ENCODE measurements at places on chromosomes 4 and X.

GRCh38 chr4:78640714-78641113 lies 89.1 kb downstream of the ANXA3 start:
- DNase-seq: no peak

DNA sequence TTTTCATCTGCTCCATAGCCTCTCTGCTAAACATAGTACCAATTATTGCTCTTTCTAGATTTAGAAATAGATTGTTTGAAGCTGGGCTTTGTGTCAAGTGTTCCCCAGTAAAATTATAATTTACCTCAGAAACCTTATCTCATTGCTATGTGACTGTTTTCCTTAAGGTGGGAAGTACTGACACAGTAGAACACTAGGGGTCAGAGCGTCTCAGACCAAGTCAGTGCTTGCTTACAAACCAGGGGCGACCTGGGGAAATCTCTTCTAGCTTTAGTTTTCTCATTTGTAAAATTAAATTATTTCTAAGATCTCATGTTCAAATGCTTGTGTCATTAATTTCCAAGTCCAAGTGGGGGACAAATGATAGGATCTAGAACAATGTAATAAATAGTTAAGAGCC lies 360.4 kb downstream of the RAPGEF2 start:
- DNase-seq: no peak

DNA sequence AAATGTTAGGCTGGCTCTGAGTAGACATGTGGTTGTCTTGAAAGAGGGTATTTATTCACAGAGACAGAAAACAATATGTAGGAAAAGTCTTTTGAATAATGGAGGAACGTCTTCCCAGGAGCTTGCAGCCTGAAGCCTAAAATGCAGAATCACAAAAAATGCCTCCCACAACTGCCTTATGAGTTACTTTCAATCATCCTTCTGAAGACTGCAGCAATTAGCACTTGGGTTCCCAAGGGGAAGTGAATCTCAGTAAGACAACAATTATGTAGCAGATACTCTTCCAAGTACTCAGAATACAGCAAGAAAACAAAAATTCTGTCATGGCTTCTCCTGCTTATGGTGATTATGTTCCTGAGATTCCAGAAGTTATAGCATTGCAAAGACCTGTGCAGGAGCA lies 166.6 kb upstream of the TBL1X start:
- no peak for DNase-seq

DNA sequence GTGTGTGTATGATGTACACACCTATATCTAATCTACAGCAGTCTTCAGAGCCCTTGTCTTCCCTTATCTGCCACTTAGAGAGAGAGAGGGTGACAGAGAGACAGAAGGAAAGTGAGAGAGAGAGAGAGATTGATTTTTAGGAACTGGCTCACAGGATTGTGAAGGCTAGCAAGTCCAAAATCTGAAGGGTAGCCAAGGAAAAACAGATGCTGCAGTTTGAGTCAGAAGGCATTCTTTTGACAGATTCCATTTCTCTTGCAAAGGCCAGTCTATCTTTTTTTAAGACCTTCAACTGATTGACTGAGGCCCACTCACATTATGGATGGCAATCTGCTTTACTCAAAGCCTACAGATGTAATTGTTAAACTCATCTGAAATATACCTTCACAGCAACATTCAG lies 664.0 kb upstream of the IGFBP7 start:
- DNase-seq: no peak

DNA sequence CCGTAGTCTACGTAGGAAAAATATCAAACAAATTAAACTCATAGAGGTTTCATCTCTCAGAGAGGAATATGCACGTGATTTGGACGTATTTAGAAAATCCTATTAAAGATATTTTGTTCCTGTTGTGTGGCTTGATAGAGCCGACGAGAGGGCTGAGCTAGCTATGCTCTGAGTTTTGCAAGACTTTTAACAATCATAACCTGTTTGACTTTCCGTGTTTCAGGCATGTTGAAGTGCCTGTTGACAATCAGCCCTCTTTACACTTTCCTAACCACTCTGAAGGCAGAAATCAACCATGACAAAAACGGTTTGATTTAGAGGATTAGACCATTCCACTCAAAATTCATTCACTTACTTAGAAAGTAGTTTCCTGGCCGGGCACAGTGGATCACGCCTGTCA lies 297.3 kb downstream of the ASMT start:
- no peak for DNase-seq

- DNase-seq: no peak
Measured at GRCh38 chr4:54218736-54219135, 10.4 kb upstream of the PDGFRA start.

GRCh38 chr4:28548594-28548993 lies 1688.0 kb downstream of the STIM2 start:
- no peak for DNase-seq

GRCh38 chrX:2819345-2820135 lies 9.2 kb upstream of the GYG2 start:
- DNase-seq: no peak

DNA sequence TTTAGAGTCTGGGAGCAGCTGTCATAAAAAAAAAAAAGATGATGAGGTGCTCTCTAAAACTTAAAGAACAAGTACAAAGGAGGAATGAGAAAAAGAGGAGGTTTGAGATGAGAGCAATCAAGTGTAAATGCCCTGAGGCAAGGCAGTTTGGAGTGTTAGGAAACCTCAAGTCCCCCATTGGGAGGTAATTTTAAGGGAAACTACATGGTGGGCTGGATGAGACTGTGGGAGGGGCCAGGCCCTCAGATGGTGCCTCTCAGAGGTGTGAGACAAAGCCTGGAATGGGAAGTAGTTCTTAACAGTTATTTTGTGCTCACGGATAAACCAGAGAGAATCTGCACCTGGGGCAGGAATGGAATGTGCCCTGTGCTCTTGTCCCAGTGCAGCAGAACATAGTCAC lies 1.9 kb upstream of the MAGEB3 start:
- no peak for DNase-seq

GRCh38 chr4:55904576-55904975 lies 44.2 kb upstream of the CEP135 start:
- DNase-seq: no peak

DNA sequence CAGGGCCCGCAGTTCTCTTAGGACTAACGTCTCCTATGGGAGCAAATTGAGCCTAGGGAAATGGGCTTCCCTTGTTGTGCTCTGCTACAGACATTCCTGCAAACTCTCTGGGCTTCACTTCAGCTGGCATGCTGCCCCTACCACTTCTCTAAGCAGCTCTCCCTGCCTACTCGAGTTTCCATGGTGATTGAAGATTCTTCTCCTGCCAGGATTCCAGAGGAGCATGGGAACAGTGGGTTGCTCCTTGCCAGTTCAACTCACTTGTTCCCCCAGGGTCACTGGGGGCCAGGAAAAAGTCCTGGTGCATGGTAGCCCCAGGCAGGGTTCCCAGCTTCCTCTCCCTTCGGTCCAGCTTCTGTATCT lies 21.1 kb upstream of the WDR17 start:
- no peak for DNase-seq

DNA sequence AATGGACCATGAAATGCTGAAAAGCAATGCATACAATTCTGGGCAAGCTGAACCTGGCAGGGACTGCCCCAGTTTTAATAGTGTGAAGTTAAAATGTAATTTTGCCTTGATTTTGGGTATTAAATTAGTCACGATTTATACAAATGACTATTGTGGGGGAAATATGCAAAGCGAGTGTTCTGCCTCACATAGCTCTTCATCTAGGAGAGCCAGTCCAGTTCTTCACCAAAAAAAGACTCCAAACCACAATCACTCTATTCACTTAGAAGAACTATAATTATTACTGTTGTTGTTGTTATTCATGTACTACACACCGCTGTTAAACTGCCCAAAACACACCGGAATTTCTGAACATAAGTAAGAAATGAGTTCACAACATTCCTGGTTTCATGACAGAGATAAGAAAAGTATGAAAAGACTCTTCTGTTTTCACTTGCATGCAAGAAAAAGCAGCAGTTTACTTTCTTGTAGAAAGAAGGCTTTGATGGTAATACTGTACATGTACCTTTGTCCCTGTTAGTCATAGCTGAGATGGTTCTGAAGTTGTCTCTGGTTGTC lies 101.9 kb downstream of the QRFPR start:
- no peak for DNase-seq

GRCh38 chrX:150841456-150842197 lies 56.8 kb downstream of the CD99L2 start:
- DNase-seq: no peak

DNA sequence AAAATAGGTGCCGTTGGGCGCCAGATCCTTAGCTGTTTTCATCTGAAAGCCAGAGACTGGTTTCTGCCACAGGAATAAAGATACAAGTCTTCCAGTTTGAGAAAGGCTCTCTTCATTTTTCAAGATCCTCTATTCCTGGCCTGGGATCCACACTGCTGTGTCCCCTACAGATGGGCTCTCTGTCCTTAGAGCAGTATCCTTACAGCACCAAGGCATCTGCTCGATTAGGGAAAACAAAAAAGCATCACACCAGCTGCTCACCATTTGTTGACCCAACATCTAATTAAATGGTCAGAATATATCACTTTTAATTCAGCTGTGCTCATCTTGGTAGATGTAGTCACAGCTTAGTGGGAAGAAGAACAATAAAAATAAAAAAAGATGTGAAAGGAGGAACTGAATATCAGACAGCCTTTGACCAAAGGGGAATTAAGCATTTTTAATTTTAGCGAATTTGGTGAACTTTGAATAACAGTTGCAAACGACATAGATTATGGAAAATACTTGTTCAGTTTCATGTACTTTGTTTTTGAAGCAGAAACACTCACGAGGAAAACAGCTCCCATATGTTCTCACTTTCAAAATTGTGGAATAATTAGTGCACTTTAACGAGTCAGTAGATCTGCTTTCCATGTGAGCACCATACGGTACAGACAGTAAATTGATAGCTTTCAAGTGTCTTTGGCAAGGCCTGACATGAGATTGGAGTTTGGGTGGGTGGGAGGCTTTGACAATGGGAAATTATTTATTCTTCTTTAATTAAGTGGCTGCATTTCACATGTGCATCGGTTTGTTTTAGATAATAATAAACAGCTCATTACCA lies 148.4 kb upstream of the CLNK start:
- no peak for DNase-seq

DNA sequence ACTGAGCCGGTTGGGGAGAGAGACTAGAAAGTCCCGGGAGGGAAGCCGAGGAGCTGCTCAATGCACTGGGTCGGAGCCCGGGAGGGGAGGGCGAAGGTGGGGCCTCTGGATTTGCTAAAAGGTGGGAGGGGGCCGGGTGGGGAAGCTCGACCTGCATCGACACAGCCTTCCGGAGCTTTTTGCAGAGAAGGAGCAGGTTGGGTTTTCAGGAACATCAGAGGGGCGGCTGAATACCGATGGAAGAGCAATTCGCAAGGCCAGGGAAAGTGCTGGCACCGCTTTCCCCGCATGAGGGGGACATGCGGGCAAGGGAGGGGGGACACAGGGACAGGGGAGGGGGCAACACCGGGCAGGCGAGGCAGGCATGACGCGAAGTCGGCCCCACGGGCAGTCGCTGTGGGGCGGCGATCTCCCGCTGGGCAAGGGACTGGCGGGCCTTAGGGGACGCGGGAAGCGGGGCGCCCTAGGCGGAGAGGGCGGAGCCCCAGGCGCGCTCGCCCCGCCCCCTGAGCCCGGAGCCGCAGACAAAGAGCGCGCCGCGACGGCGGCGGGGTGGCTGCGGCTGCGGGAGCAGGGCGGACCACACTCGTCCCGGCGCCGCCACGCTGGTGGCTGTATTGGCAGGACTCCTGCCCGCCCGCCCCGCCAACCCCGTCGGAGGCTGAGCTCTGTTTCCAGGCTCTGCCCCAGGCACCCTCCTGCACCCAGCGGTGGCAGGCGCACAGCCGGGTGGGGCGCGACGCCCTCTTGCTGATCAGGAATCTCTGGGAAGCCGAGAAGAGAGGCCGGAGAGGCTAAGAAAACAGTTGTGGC lies 11.6 kb downstream of the PDZD4 start:
- DNase-seq: peak; percentile 51

- DNase-seq: no peak
Measured at GRCh38 chr4:85784348-85784747, 309.4 kb downstream of the ARHGAP24 start.

Measured in stimulated activated CD4-positive, alpha-beta T cell treated with anti-CD3 and anti-CD28 coated beads, TNF-alpha, amount 100 ng/mL, for 24 hours (primary cell).